ENCODE measurements at places on chromosomes 7 and 10. TPM values are rescaled to one million over a fixed set of nuclear protein-coding genes. Genes with fewer than 3 reads are reported as not detected.

DNA sequence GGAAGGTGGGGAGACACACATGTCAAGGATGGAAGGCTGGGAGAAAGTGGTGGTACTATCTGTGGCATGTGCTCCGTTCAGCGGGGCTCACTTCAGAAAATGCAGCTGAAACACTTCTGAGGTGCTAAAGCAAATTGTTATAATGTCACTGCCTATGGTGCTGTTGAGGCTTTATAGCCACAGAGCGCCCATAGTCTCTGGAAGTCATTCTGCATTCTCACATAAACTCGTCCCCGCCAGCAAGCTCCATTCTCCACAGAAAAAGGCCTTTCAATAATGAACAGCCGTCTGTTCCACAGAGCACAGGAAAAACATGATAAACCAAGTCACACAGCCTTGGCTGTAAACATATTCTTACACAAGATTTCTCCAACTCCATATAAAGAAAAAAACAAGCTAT lies 131.9 kb downstream of the TAX1BP1 start:
- no peak for DNase-seq

- DNase-seq: no peak
These were observed 482.6 kb downstream of the DNAJB6 start for GRCh38 chr7:157819455-157819807.

GRCh38 chr7:44057181-44057848 lies 8.1 kb downstream of the PGAM2 start:
- no peak for DNase-seq

GRCh38 chr10:15521328-15521903 lies 150.3 kb upstream of the FAM171A1 start:
- no peak for DNase-seq

DNA sequence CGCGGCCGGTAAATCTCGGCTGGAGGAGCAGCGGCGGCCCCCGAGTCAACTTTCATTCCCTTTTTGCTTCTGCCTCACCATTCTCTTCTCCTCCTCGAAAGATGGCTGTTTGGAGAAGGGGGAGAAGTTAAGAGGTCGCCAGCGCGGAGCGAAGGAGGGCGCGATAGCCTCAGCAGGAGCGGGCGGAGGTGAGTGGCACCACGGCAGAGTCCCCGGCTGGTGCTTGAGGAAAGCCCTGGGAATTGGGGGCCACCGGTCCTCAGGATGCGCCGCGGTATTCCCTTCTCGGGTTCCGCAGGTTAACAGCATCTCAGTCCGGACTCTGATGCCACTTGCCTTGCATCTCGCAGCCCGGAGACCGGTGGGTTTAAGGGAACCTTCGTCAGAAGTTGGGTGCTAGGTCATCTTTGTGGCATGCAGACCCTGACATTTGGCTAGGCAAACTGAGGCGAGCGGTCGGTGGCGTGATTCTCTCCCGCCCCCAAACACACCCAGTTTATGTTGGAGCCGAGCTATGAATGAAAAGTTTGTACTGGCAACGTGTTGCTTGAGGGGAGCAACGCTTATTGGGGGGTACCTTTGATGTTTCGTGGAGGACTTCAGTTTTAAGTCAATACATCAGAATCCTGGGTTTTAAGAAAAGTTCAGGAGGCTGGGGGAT lies 59.5 kb upstream of the PRPS1L1 start:
- no peak for DNase-seq

GRCh38 chr7:39252916-39253315 lies 275.2 kb downstream of the POU6F2 start:
- DNase-seq: no peak

GRCh38 chr7:74464931-74465886 lies 11.5 kb downstream of the GTF2IRD1 start:
- DNase-seq: peak; percentile 75

The NKX2-3 gene
- total RNA-seq: not detected

The ITPRID1 gene
- not detected for total RNA-seq

All from OCI-LY7 (cell line).